Cerebellar nuclear complex (tissue), 1 donor: ENCODE measurements at places on chromosomes 2 and 18.

DNA sequence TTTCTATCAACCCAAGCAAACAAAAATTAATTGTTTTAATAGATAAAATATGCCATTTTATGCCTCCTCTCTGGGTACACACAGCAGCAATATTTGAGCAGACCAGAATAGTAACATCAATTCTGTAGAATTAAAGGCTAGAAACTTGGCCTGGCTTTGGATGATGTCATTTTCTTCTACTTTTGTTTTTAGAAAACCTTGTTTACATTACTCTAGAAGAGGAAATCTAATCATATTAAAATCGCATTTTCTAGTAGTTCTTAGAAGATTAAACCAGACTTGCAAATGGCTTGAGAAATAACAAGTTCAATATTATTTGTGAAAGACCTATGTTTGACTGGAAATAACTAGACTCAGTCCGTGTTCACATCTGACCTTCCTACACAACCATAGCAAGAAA, 102.3 kb upstream of the RFX8 start:
- DNase-seq = no peak

DNA sequence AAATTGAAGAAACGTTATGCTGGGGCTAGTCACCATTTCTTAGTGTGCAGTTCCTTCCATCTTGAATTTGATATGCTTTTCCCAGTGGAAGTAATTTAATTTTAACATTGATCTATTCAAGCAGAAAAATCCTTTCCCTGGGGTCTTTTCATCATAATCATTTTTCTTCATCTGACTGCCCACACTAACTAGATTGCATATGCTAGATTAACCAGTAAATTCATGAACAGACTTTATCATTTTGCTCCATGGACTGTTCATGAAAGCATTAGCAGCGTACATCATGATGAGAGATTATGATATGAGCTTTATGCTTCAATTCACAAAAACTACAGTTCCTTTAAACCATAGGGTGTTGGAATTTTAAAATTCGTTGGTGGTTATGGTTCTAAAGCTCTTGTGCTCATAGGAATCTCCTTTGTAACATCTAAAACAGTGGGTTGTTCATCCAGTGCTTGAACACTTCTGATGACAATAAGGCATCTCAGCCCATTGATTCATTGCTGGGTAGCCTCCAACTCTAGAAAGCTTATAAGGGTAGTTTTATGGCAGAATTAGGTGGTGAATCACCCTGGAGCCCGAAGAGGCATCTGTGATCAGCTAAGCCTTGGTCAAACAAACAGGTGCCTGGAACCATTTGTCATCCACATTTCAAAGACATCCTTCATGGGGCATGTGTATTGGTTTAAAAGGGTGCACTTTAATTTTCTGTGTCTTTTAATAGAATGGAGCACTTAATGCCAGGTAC, 77.2 kb upstream of the NDUFV2 start:
- DNase-seq = no peak

- no peak for DNase-seq
Measured at GRCh38 chr2:11068079-11068741, 87.1 kb upstream of the SLC66A3 start.

- no peak for DNase-seq
Measured at GRCh38 chr2:10912796-10913455, 1.2 kb downstream of the KCNF1 start.

DNA sequence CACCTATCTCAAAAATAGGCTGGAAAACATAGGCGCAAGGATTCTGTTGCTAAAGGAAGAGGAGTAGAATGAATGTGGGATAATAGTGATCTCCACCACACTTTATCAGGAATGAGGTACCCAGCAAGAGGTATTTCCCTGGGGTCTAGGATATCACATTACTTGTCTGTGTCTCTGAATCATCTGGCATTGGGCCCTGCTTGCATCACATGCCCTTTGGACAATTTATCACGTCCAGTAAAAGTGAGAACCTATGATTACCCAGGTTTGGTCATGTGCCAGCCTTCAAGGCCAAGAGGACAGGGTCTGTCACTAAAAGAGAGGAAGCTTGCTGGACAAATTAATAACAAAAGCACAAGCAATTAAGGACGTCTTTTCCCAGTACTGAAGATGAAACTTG, 11.4 kb upstream of the TRAPPC8 start:
- no peak for DNase-seq

DNA sequence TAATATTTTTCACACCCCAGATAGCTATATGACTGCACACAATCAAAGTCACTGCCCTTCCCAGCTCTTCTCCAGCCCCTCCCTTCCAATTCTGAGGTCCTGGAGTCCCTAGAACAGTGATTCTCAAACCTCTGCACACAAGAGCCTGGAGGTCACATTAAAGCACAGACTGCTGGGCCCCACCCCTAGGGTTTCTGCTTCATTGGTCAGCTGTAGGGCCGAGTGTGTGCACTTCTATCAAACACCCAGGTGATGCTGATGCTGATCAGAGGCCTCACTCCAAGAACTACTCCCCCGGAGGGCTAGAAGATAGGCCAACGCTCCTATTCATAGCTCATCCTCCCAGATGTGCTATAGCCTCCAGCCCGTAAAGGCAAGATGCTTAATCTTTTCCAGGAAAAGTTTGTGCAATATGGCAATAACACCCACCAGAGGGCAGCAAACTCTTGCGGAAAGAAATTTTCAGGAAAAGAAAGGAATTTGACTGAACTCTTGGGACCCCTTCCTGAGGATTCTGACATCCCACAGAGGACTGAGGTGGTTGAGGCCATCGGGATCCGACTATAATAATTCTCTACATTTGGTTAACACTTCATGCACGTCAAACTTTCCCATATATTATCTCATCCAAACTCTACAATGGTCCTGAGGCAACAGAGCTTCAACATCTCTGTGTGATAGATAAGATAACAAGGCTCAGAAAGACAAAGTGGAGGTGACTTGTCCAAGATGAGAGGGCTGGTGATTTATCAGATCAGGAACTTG, 194.2 kb upstream of the PKDCC start:
- no peak for DNase-seq

DNA sequence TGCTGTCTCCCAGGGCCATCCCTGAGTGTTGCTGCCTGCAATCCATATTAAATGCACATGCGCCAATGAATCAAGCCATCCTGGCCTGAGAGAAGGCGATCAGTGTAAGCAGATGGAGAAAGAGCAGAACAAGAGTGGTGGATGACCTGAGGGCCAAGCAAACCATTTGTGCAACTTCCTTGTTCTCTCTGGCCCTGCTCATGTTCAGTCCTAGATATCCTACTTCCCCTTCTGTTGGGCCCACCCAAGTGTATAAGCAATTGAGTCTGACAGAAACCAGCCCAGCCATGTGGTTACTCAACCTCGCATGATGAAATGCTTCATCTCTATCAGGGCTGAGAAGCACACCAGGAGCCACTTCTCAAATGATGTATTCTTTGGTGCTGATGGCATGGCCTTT, 383.1 kb upstream of the ID2 start:
- DNase-seq = no peak

DNA sequence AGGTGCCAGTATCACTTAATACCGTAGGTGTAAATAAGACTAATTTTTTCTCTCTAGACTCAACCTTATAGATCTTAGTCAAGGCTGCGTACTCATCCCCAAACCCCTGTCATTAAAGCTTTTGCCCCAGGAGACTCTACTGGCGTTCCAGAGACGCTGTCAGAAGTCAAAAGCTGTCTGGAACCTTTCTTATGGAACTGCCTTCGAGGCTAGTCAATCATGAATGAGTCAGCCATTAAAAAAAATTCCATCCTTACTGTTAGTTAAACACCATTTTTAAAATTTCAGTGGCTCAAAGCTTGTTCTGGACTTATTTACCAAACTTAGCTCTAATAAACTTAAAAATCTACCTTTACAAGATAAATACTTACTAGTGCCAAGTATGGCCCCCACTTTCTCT, 52.1 kb downstream of the SPRED2 start:
- DNase-seq = no peak

- no peak for DNase-seq
Measured at GRCh38 chr2:223060201-223060825, 8.3 kb downstream of the KCNE4 start.

DNA sequence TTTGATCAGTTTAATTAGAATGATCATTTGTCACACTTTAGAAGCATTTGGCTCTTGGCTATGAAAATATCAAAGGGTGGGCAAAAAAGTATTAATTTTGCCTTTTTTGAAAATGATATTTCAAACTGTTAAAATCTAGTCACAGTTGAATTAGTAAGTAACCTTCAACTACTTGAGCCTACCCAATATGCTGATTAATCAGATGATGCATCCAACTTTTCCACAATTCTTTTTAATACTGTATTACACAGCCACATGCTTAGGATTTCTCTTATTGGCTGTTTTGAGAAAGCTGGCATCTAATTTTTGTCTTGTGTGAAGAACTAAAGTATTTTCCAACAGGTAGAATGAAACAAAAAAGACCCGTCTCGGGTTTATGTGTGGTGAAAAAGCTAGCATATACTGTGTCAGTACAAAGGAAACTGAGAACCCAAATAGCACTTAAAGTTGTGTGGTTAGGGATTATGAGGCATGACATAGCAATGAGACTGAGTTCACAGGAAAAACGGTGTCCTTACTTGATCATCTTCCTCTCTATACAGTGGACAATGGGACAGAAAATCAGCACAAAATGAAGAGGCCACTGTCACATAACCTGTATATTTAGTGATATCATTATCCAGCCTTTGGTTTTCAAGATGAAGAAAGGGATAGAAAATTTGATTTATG, 11.7 kb downstream of the OSBPL6 start:
- no peak for DNase-seq

GRCh38 chr2:239819091-239819973, 205.8 kb downstream of the NDUFA10 start:
- no peak for DNase-seq

GRCh38 chr2:196538646-196539045, 100.9 kb upstream of the CCDC150 start:
- DNase-seq = no peak

- no peak for DNase-seq
Measured at GRCh38 chr2:145751629-145752028, 1231.7 kb upstream of the ZEB2 start.

GRCh38 chr2:69077252-69077950, 64.4 kb downstream of the ANTXR1 start:
- DNase-seq = no peak

- DNase-seq = no peak
Measured at GRCh38 chr2:50746526-50746925, 285.4 kb downstream of the NRXN1 start.

DNA sequence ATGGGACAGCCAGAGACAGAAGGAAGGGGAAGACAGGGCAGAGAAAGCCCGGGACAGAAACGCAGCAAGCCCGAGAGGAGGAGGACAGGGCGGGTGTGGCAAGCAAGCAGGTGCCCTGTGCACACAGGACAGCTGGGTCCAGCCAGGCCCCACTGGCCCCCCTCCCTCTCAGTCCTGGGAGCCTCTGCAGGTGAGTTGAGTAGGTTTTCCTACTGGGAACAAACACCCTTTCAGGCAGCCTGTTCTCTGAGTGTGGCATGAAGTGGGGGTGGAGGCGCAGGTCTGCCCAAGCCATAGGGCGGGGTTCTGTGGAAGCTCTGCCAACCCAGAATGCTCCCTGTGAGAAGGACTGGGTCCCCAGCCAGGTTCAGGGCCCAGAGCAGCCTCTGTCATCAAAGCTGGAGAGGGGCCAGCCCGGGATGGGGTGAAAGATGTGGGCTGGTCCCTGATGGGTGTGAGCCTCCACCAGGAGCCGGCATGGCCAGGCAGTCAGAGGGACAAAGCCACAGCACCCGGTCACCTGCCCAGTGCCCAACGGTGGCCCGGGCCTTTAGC, 129.4 kb downstream of the TFCP2L1 start:
- DNase-seq = no peak

DNA sequence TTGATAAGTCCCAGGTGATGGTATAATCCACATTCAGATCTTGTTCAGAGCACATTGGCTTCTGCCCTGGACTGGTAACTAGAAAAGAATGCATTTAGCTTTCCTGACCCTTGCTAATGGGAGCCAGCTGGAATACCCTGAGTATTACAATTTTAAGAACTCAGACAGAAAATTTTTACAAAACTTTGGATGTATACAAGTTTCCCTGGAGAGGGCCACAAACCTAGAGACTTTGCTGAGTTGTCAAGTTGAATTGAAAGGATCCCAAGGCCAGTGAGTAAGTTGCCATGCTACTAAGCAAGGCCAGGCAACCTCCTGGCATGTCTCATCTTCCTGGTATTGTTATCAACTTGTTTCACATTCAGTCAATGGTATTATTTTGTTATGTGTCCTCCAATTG, 20.0 kb upstream of the NABP1 start:
- DNase-seq = no peak

DNA sequence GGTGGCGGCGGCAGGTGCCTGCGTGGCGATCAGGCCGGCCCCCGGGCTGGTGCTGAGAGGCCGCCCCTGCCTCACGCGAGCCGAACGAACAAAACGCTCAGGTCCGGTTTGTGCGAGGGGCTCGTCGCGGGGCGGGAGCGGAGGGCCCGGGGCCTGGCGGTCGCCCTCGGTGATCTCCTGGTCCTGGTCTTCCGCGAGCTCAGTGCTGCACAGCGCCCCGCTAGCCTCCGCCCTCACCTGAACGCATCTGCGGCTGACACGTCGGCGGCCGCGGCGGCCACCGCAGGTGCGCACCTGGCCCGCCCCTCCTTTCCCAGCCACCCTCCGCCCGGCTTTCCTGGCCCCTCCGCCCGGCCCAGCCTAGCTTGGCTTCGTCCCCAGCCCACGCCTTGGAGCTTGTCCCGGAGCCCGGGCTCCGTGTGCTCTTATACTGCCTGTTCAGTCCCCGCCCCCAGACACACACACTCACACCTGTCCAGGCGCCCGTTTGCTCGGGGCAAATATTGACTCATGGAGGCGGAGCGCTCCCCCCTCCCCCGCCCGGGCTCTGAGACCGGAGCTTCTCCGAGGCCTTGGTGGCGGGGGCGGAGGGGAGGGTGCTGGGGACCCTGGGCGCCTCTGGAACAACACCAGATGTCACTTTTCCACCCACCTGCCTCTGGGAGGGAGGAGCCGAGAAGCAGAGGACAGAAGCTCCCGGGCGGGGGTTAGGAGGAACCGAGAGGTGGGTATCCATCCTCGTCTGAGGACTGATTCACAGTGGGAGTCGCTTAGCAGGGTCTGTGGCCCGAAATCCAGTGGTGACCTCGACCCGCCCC, 8.6 kb upstream of the CRYBA2 start:
- DNase-seq = no peak
